ENCODE measurements at places on chromosomes 16 and 17.

DNA sequence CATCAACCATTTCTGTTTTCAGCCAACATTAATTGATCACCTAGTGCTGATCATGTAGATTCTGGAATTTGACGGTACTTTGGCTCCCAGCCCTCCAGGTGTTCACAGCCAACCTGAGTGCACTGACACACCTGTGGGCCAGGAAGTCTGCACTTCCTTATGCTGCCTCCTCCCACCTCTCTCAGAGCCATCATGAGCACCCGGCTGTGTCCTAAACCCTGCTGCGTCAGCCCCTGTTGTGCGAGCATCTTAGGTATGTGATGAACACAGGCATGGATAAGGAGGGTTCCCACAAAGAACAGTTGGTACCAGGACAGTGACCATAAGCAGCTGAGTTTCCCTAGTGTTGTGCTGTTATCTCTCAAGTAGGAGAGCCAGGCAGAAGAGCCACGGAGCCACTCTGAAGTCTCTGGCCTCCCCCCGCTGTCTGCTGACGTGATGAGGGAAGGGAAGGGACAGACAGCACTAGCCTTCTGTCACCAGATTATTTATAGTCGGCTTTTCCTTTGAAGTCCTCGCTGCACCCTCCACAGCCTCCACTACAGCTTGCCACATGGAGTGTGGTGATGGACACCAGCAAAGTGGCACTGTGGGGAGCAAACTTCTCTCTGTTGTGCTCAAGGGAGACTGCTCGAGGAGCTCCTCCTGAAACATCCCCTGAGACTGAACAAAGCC lies 162.8 kb upstream of the ANKFN1 start:
- DNase-seq: no peak

GRCh38 chr17:4678448-4679026 lies 25.4 kb downstream of the PELP1 start:
- no peak for DNase-seq

GRCh38 chr16:6016530-6017184 lies 919.1 kb upstream of the EEF2KMT start:
- no peak for DNase-seq

DNA sequence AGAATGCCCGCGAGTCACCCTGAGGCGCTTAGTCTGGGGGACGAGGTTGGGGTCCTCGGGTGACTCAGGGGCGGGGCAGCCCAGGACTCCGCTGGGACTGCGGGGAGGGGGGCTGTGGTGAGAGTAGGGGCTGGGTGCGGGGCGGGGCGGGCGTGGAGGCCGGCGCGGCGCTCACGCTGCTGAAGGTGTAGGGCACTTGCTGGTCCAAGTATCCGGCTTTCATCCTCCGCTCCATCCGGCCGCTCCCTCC lies 832 bp downstream of the ETV4 start:
- DNase-seq: no peak

DNA sequence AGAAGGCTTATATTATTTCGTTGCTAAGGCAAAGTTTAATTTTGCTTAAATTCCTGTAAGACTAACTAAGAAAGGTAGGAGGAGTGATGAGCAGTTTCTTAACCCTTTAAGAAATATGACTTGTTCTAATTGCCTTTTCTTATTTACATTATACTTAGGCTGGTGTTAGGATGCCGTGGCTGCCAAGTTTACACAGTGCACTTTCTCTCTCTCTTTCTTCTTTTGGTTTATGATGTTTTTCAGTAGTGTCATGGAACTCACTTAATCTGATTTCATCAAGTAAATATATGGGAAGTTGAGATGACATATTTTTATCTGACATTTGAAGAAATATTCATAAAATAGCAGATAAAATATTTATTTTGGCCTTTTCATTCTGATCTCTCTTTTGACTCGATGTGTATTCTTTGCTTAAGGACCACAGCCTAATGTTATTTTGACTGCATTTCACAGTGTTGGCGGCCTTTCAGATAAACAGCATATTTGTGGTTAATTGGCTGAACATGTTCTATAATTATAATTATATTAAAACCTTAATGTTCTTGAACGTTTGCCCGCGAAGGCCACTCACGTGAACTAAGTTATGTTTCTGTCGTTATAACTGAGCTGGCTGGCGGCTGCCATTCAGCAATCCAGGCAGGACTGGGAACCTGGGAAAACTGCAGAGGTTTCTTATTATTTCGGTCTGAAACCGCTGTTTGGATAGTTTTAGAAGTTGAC lies 191.6 kb downstream of the WWOX start:
- DNase-seq: no peak

- no peak for DNase-seq
Observed at GRCh38 chr16:9966569-9967157, 215.6 kb downstream of the GRIN2A start.

- no peak for DNase-seq
Observed at GRCh38 chr16:16140537-16140936, 82.8 kb downstream of the ABCC6 start.

- no peak for DNase-seq
Observed at GRCh38 chr17:16314859-16315258, 38.4 kb downstream of the CENPV start.

DNA sequence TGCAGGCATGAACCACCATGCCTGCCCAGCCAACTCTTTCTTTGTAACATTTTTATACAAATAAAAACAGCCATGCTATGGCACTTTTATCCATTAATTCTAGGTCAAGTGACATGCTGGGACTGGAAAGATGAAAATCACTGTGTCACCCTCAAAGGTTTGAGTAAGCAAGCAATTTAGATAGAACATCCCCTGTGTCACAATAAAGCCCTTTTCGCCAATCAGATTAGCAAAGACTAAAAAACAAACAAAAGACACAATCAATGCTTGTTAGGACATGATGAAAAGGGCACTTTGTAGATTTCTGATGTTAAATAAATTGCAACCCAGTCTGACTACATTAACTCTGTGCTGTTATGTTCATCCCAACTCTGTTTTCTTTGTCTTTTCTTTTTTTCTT lies 26.4 kb downstream of the CHP2 start:
- DNase-seq: no peak

DNA sequence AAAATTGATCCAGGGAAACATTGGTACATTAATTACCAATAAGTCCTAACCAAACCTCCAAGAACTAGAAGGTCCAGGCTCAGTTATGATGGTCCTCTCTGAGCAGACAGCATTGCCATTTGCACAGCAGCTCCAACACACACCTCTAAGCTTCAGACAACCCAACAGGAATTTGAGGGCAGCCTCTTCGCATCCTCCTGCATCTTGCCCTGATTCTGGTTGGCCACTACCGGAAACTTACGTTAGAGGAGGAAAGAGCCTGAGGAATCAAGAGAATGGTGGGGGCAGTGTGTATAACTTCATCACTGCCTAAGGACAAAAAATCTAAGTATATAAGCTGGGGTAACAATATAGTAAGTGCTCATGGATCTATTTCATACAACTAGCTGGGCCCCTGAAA lies 15.7 kb downstream of the FAM117A start:
- peak; percentile 51 for DNase-seq

DNA sequence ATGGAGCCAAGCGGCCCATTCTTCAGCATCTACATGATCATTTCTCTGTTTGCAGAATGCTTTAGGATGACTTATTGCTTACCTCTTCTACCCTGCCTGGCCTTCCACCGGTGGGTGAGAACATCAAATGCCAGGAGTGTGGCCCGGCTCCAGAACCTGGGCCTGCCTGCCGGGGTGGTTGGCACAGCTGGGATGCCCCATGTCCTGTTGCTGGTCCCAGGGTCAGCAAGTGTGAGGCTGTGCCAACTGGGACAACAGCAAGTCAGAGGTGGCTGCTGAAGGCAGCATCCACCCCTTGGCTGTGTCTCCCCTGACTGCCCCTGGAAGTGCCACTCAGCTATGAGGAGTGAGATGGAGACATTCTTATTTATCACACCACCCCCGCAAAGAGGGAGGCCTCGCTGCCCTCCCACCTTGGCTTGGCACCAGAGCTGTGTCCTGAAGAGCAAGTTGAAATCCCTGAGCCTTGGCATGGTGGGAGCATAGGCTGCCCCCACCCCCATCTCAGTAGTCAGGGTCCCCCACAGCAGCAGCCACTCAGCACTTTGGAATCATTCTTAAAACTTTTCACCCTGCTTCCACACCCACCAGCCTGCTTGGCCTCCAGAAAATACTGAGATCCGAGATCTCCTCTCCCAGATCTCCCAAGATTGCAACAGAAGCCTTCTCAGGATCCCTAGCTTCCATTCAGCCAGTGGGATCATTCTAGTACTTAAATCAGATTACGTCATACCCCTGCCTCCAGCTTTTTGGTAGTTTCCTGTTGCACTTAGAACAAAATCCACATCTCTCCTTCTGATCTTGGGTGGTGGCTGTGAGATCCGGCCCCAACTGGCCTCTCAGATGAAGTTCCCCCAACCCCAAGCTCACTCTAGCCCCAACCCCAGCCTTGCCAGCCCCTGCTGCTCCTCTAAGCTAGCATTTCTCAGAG lies 127.5 kb downstream of the SOCS1 start:
- DNase-seq: no peak

- DNase-seq: no peak
Observed at GRCh38 chr16:87098976-87099720, 218.0 kb downstream of the C16orf95 start.

DNA sequence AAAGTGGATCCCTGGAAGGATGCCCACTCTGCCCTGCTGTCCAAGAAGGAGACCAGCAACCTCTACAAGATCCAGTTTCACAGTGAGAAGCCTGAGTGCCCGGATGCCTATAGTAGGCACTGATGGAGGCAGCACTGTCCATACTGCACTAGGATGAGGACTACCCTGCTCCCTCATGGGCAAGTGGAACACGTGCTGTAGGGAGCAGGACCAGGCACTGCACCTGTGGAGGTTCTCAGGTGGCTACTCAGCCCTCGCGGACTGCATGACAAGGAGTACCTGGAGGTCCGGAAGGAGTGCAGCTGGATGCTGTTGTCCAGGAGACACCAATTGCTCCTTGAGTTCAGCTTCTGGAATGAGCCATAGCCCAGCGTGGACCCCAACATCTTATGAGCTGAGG lies 146.1 kb upstream of the NLRP1 start:
- DNase-seq: no peak

DNA sequence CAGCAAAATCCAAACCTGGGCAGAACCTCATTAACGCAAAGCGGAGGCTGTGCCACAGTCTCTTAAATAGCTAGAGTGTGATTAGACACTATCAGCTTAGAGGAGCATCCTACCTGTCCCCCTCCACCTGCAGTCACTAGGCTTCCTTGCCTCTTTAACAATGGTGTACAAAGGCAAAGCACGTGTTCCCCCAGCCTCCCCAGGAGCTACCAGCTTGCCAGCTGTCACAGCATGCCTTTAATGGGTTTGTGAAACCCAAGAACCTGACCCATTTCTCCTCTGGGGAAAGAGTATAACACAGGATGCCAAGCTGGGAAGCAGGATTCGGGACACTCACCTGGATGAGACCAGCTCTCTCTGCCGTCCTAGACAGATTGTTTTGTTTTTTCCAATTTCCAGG lies 37.2 kb upstream of the TBX2 start:
- DNase-seq: no peak

GRCh38 chr17:10117581-10118001 lies 80.8 kb downstream of the GAS7 start:
- DNase-seq: no peak

GRCh38 chr16:74726716-74727115 lies 26.1 kb upstream of the MLKL start:
- no peak for DNase-seq

GRCh38 chr16:79607587-79607986 lies 7.0 kb upstream of the MAF start:
- DNase-seq: no peak

- peak; percentile 57 for DNase-seq
Observed at GRCh38 chr17:29155227-29155965, 24.8 kb downstream of the MYO18A start.

DNA sequence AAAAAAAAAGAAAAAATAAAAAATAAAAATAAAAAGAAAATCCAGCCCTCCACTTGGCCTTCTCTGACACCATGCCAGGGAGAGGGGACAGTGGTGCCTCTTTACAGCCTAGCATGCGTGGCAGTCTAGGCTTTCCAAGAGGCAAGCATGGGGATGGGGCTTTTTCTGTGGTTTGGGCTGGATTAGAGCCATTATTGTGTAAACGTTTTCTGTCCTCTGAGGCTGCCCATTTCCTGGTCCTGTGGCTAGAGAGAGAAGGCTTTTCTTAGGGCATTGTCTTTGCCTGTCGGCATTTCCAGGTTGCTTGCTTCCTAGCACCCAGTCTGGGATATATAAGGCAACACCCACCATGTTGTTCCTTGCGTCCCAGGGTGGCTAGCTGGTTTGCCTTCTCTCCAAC lies 2.7 kb upstream of the DHRS7B start:
- DNase-seq: no peak

GRCh38 chr17:69046121-69046807 lies 14.5 kb downstream of the ABCA9 start:
- DNase-seq: no peak

DNA sequence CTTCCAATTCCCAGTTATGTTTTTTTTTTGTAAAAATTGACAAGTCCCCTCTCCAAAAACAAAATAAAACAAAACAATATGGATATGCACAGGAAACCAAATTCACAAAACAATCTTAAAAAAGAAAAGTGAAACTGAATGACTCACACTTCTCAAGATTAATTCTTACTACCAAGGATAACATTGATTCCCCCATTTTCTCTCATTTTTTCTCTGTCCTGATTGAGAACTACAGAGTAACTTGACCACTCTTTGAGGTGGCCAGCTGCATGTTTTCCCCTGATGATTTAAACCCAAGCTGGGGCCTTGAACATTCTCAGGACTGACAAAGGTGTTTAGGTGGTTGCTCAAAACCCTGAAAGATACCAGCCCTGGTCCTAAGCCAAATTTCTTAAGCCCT lies 149.0 kb downstream of the AHSP start:
- no peak for DNase-seq

DNA sequence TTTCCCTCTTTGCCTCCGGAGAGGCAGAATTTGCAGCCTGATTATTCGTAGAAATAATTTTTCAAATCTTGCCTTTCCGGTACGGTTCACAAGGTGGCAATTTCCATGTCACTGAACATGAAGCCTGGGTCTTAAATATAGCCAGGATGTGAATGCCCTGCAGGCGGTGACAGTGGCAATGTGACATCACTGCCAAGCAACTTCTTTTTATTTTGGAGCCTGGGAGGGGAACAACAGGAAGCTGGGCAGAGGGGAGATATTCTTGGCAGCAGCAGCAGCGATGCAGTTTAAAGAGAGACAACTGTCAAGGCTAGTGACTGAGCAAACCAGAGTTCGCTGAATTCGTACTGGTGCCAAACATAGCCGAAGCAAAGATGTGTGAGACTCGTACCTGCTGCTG lies 171.1 kb downstream of the SNX29 start:
- DNase-seq: peak; percentile 24

GRCh38 chr17:16439303-16439791 lies 24.0 kb downstream of the TRPV2 start:
- DNase-seq: peak; percentile 16

GRCh38 chr17:70307430-70308225 lies 138.3 kb downstream of the KCNJ2 start:
- DNase-seq: no peak

DNA sequence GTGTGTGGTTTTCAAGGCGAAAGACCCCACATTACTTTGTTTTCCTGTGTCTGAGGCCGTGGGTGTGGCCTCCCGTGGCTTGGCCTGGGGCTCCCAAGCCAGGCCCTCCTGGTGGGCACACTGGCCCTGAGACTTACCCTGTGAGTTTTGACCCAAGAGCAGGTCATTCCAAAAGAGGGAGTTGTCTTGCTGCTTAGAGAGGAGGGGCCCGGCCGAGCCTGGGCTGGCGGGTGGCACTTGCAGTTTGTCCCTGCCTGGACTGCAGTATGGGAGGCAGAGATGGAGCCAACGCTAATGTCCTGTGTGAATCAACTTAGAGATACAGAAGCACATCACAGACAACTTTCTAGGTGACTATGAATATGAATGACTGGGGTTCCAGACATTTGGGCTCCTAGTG lies 22.7 kb downstream of the PLEKHG4 start:
- no peak for DNase-seq
